Stomach (tissue), 19 donors: ENCODE measurements at places on chromosomes 4 and X. TPM values are rescaled to one million over a fixed set of nuclear protein-coding genes. Genes with fewer than 3 reads are reported as not detected.

Gene PPARGC1A
- 2.0 TPM for polyA plus RNA-seq

Gene ERVMER34-1
- polyA plus RNA-seq: 0.30 TPM

Gene CLDN22
- 0.30 TPM for polyA plus RNA-seq

Gene ETDB
- not detected for polyA plus RNA-seq

Gene SORCS2
- 0.50 TPM for polyA plus RNA-seq

Gene TMEM154
- 0.81 TPM for polyA plus RNA-seq

Gene SHROOM3
- 15.3 TPM for polyA plus RNA-seq

Gene MAGEB10
- polyA plus RNA-seq: not detected

Gene HMX1
- polyA plus RNA-seq: not detected

Gene GLRA3
- polyA plus RNA-seq: 0.06 TPM

Gene NEUROG2
- not detected for polyA plus RNA-seq

Gene ZNF630
- polyA plus RNA-seq: 1.8 TPM

Gene GABRG1
- polyA plus RNA-seq: not detected

Gene MAGED4
- not detected for polyA plus RNA-seq

Gene ETNPPL
- polyA plus RNA-seq: 15.6 TPM

Gene JAKMIP1
- 0.62 TPM for polyA plus RNA-seq

Gene SASH3
- polyA plus RNA-seq: 3.5 TPM

Gene USP17L12
- not detected for polyA plus RNA-seq

Gene RAB33A
- polyA plus RNA-seq: 0.75 TPM

Gene EFNB1
- 9.2 TPM for polyA plus RNA-seq

Gene TRIM61
- 0.61 TPM for polyA plus RNA-seq

Gene MAP3K15
- 0.12 TPM for polyA plus RNA-seq

Gene LEF1
- polyA plus RNA-seq: 3.8 TPM

Gene ATP2B3
- not detected for polyA plus RNA-seq

Gene TMPRSS11D
- polyA plus RNA-seq: not detected

Gene VEGFC
- polyA plus RNA-seq: 1.5 TPM

Gene FAM47A
- not detected for polyA plus RNA-seq

Gene NSUN7
- polyA plus RNA-seq: 5.3 TPM

Gene RHOXF2B
- polyA plus RNA-seq: not detected

Gene CENPI
- polyA plus RNA-seq: 1.6 TPM

Gene PABPC1L2A
- not detected for polyA plus RNA-seq

Gene ANXA10
- 368 TPM for polyA plus RNA-seq

Gene SLC10A6
- polyA plus RNA-seq: not detected

Gene TCEAL3
- 56.3 TPM for polyA plus RNA-seq

Gene SHOX
- not detected for polyA plus RNA-seq

Gene DCAF12L2
- not detected for polyA plus RNA-seq

Gene RENBP
- polyA plus RNA-seq: 8.1 TPM

Gene XK
- 2.2 TPM for polyA plus RNA-seq

Gene TENM3
- 0.06 TPM for polyA plus RNA-seq

Gene SLC9A7
- 3.0 TPM for polyA plus RNA-seq

Gene ELK1
- 18.0 TPM for polyA plus RNA-seq

Gene SMPX
- polyA plus RNA-seq: 2.2 TPM

Gene PRRG3
- 0.12 TPM for polyA plus RNA-seq
